ENCODE measurements at places on chromosomes 11 and 22.

- DNase-seq = peak; percentile 98
Observed at GRCh38 chr11:46649180-46649738, 31.9 kb downstream of the ATG13 start.

DNA sequence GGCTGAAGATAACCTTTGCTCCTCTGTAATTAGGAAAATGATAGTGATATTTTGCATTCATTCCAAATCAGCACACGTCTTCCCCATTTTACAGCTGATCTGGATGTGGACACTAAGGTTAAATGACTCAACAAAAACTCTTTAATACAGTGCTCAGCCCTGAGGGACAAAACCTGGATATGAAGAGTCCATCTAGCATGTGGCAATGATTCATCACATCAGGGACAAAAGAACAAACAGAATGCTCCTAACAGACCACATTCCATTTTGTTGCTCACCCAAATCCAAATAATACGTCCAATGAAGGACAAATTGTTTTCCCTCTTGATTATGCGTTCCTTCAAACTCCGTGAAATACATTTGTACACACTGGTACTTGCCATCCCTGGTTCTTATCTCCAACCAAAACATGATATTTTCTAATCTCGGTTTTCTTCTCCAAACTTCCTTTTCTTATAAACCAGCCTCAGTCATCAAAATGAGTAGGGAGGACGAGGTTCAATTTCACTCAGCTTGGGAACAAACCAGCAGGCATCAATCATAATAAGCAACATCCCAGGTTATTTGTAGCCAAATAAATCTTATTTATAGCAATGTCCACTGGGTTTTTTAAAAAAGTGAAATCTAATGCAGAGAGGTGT, 53.7 kb upstream of the MTMR2 start:
- DNase-seq = peak; percentile 55

- DNase-seq = peak; percentile 19
Observed at GRCh38 chr22:43889860-43890253, 2.0 kb downstream of the PNPLA5 start.

- DNase-seq = no peak
Observed at GRCh38 chr11:117830072-117830471, 5.5 kb upstream of the FXYD2 start.

GRCh38 chr11:128300785-128301184, 286.6 kb downstream of the ETS1 start:
- DNase-seq = no peak

DNA sequence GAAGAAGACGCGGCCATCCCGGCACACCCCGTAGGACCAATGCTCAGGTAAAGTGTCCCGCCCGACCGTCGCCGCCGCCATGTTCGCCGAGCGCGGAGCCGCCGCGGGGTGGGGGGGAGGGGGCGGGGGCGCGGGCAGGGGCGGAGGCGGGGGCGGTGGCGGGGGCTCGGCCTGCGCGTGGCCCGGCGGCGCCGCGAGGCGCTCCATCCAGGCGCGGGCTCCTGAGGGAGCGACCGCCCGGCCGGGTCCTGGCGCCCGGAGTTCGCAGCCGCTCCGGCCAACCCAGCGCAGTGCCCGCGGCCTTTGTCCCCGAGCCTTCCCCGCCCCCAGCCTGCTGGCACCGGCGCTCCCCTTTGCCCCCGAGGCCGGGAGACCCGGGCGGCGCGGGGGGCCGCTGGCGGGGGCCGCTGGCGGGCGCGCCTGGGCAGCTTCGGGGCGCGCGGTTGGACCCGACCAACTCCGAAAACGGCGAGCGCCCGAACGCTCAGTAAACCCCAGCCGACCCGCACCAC, at the start of gene PLEKHA7:
Gene PLEKHA7 (minus strand): TSS at position 94 of the 512 bp plus-strand sequence. CDS start 13 bp downstream, at position 81.
- DNase-seq = no peak

- DNase-seq = peak; percentile 28
Observed at GRCh38 chr11:118572981-118573550, 857 bp downstream of the ARCN1 start.

GRCh38 chr11:66548041-66548440, 1.3 kb downstream of the ACTN3 start:
- DNase-seq = no peak

- DNase-seq = no peak
Observed at GRCh38 chr11:34665077-34665835, 44.4 kb downstream of the EHF start.

DNA sequence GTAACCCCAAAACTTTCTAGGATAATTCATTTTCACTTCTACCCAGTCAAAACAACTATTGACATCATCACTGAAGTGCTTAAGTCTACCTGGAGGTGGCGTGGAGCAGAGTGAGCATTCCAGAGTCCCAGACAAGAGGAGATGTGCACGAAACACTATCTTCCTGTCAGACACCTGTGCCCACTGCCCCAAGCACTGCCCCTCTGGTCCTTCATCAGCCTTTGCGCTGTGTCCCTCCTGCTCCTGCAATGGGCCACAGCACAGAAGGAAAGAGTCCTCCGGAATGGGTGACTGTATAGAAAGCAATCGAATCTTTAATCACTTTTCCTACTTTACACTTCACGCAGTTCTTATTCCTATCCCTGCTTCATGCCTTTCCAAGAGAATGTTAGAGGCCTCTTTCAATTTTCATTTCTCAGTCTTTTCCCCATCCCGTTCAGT, 512 bp upstream of the GRIA4 start:
- peak; percentile 25 for DNase-seq

Measured in astrocyte of the spinal cord (primary cell).